ENCODE measurements at places on chromosomes 2 and 18.

DNA sequence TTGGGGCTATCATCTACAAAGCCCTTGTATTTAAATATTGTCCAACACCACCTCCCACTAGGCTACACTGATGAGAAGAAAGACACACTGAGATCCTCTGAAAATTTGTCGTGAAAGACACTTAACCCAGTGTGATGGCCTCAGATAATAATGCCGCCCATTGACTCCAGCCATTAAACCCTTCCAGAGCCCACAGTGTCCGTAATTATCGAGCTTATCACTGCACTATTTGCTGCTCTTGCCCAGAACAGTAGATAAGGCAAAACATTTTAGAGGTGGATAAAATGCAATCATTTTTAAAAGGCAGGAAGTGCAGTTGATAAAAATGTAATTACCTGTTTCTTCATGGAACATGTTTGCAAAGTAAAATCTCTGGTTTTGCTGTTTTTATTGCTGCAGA, 121.3 kb upstream of the DDX18 start:
- no peak for ATAC-seq

DNA sequence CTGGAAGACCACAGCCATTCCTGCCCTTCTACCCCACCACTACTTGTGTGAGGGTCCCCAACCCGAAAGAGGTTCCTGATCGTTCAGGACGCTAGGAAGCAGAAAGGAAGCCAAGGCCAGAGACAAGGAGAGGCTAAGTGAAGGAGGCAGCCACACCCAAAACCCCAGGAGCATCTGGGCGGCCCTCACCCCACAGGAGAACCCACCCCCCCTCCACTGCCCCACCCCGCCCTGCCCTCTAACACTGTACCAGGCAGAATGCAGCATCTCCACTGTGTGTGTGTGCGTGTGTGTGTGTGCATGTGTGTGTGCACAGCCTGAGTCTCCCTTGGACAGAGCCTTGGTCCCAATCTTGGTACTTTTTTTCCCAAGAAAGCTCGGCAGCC, 207.5 kb upstream of the HAAO start:
- ATAC-seq = no peak

DNA sequence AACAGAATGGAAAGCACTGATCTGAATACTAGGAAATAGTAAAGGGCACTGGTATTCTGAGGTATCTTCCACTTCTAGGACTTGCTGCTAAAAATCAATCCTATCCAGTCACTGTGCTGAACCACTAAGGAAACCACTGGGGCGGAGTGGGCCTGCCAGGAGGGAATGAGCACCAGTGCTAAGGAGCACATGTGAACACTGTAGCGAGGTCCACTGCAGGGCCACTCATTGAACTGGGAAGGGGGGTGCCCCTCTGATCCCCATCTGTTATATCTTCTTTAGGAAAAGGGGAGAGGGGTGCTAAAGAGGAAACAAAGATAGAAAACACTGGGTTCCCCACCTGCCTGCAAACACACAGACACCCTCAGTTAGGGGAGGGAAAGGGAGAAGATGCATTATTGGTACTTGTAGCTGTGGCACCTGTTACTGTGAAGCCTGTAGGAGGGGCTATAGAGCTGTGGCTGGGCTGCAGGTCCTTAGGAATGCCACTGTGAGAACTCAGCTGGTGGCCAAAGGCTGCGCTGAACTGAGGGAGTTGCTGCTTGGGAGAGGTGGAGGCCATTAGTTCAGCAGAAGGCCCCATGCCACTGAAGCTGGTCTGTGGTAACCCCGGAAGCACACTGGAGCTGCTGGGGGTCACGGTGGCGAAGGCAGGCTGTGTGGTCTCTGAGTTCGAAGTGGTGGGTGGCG, 81.8 kb downstream of the INO80D start:
- peak; percentile 77 for ATAC-seq

GRCh38 chr18:46471809-46472498, 185.1 kb downstream of the LOXHD1 start:
- ATAC-seq = no peak
